ENCODE measurements at places on chromosomes 16 and 17.
A peak's percentile ranks its signal among the peaks of the same experiment; 100 is the strongest.

DNA sequence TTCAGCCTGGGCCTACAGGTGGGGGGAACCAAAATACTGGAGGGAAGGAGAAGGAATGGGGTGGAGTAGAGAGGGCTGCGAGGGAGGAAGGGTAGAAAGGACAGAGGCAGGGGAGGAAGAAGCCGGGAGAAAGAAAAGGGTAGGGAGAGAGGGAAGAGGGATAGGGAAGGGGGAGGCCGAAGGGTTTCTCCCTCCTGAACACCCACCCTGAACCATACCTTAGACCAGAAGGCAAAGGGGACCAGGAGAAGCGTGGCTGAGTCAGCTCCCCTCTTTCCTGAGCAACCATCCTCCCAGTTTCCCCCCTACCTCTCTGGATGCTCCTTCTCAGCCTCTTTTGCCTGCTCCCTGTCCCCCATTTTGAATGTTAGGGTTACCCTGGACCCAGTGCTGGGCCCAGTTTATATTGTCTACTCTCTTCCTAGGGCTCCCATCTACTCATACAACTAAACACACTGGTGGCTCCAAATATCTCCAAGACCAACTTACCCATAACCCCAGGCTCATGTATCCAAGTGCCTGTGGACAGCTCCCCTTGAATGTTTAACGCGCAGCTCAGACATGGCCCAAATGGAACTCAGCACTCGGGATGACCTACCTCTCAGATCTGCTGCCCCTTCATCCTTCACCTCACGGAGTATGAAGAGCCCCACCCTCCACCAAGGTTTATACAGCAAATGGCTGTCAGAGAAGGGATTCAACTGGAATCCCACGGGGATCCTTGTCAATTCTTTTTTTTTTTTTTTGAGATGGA lies 7.8 kb downstream of the TSPOAP1 start:
- DNase-seq, result no peak

- no peak for DNase-seq
Measured at GRCh38 chr16:70512456-70512855, 10.9 kb downstream of the COG4 start.

DNA sequence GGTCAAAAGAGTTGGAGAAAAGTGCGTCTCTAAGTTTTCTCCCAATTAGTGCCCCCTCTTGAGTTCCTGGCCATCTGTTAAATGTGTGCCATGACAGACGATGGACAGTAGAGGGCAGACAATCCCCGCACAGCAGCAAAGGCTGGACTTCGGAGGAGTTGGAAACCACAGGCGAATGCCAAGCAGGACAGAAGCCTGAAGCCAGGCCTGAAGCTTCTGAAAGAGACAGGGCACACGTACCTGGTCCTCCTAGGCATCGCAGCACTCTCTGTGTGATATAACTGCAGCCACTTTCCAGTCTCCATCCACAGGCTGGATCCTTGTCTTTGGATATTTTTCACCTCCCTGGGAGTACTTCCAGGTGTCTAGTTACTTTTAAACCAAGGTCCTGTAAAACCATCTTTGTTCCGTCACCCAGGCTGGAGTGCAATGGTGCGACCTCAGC lies 14.5 kb downstream of the C17orf100 start:
- peak; percentile 67 for DNase-seq

- no peak for DNase-seq
Measured at GRCh38 chr17:77472468-77473310, 331.9 kb downstream of the SEC14L1 start.

DNA sequence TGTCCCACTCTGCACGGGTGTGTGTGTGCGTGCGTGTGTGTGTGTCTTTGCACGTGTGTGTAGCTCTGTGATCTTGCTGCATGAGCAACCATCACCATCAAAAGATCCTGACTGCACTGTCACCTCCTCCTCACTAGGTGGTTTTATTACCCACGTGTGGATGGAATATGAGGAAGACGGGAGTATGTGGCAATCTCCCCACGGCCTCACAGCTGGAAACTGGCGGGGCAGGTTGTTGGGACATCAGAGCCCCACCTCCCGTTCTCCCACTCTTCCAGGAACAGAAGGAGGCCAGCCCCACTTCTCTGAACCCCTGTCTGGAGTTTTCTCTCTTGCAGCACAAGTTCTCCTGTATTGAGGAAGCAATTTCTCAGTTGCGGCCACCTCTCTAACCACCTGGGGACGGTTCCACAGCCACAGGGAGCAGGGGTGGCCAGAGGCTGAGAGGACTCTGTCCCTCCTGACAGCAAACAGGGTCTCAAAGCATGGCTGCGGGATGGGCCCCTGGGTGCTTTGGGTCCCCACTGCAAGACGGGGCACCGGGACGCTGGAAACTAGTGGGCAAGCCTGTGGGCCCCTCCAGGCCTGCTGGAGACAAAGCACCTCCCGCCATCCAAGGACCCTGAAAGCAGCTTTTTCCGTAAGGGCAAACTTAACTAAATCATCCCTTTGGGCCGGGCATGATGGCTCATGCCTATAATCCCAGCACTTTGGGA lies 27.9 kb upstream of the ATP2C2 start:
- DNase-seq, result no peak

- peak; percentile 39 for DNase-seq
Measured at GRCh38 chr16:83967838-83968305, at the start of gene NECAB2. TSS of gene NECAB2 (plus strand) at chr16:83968244. CDS start at chr16:83968649, 405 bp downstream.

- DNase-seq, result no peak
Measured at GRCh38 chr17:30117675-30118081, 1.1 kb downstream of the NSRP1 start.

DNA sequence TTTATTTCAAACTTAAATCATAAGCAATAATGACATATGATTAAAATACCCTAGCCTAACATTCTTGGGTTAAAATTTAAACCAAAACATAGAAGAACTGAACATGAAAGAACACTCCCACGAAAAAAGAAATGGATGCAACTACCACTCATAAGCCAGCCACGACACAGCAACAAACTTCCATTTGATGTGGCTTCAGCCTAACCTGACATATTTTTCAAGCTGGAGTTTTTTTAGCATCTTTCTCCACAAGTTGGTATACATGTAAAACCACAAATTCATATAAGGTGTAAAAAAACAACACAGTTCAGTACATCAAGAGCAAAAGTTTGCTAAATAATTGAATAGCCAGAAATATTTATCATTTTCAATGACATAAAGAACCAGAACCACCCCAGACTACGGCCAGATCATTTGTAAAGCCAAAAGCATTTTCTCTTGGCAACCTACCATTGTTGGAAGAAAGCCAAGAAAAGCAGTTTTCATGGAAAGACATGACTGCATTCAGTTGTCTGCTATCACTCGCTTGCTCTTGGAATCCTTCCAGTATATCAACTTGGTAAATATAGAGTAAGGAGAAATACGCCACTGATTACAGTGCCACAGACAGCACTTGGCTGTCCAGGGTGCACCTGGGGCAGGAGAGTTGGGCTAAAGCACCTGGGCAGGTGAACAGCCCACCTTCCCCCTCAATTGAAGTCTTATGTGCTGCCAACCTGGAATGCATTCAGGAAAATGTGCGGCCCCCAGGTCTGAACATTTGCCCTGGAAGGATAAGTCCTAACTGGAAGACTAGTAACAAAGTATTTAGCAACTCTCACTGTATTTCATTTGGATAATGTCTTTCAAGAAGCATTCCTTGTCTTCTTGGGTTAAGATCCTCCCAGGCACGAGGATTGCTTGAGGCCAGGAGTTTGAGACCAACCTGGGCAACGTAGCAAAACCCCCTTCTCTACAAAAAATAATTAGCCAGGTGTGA lies 60.5 kb downstream of the CREBBP start:
- DNase-seq, result peak; percentile 8

- DNase-seq, result no peak
Measured at GRCh38 chr16:84479716-84480450, 24.6 kb downstream of the MEAK7 start.

DNA sequence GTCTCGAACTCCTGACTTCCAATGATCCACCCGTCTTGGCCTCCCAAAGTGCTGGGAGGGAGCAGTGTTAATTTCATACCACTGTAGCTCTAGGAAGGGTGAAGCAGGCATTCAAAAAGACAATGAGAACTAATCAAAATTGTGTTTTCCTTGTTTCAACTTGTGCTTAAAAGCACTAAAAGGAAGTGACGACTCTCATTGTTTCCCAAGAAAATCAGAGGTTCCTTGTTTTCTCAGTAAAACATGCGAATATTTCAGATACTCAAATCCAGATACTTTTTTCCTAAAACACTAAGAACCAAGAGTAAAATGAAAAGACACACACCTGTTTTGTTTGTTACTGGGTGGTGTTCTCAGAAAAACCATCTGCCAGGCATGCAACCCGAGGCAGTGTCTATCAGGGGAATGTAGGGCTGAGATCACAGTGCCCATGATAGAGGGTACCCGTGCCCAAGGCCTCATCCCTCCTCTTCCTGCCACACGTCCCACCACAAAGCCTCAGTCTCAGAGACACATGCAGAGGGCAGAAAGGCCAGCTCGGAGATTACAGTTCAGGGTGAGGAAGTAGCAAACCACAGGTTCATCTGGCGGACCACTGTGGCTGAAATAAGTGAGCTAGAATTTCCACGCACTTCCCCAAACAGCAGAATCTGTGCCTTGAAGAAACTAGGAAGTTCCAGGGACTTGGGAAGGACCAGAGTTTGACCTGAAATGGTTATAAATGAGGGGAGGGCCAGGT lies 33.7 kb downstream of the GINS3 start:
- DNase-seq, result peak; percentile 78
